Type B pancreatic cell (in vitro differentiated cells): ENCODE measurements at places on chromosomes 5 and 9. TPM values are rescaled to one million over a fixed set of nuclear protein-coding genes. Genes with fewer than 3 reads are reported as not detected.

DNA sequence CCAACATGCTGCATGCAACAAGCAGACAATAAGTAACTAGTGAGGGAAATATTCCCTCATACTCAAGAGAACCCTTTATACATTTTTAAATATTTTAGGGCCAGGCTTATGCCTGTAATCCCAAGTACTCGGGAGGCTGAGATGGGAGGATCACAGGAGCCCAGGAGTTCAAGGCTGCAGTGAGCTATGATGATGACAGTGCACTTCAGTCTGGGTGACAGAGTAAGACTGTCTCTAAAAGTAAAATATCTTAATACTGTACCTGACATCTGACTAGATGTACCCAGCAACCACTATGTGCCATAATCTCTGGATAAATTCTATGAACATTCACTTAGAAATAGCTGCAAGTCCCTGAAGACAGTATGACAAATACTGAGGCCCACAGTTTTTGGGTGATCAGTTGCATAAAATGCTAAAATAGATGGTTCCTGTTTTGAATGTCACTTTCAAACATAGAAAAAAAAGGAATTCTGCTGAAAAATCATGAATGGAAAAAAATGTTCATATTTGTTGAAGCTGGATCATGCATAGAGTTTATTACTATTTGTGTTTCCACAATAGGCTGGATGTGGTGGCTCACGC, 2.0 kb upstream of the C5orf15 start:
- no peak for DNase-seq

DNA sequence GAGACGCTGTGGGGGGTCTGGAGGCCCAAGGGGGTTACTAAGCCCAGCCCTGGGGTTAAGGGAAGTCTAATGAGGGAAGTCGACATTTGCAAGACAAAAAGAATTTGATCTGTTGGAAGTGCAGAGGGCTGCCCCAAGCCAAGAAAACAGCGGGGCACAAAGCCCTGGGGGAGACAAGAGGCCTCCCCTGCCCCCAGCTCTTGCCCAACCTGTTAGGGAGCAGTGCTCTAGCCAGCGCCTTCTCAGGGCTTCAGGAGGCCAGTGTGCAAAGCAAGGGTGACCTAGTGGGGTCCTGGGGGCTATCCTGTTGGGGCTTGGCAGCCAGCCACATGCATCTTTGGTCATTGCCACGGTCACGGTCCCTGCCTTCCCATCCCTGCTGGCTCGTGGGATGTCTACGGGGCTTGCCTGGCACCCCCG, 25.2 kb downstream of the GFI1B start:
- no peak for DNase-seq

- no peak for DNase-seq
Measured at GRCh38 chr5:162242416-162242815, 174.8 kb downstream of the GABRG2 start.

- no peak for DNase-seq
Measured at GRCh38 chr5:91252916-91253315, 130.2 kb downstream of the ARRDC3 start.

GRCh38 chr9:16217943-16218701, 652.3 kb downstream of the BNC2 start:
- no peak for DNase-seq

SLC1A3 gene
- 15.3 and 93.2 TPM in 2 replicates for total RNA-seq

OR1N2 gene
- not detected in 2 replicates for total RNA-seq

SPINK5 gene
- 14.1 and 26.0 TPM in 2 replicates for total RNA-seq
